Activated CD4-positive, alpha-beta T cell treated with anti-CD3 and anti-CD28 coated beads, Interleukin-2, amount 50 U/mL, for 1 hour (primary cell): ENCODE measurements at places on chromosomes 5 and 9.
A peak's percentile ranks its signal among the peaks of the same experiment; 100 is the strongest.

DNA sequence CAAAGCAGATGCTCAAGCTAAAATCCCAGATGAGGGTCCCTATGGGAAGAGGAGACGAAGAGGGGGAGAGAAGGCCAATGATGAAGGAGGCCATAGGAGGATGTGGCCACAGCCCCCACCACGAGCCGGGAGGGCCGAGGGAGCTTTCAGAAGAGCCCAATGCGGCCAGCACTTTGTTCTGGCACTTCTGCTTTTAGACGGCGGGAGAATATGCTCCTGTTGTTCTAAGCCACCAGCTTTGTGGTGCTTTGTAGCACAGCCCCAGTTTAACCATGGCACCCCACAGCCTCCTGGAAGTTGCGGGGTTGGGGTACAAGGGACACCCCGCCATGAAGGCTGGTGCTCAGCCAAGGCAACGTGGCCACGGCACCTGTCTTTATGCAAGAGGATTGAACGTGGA is 33.4 kb downstream of the LPCAT1 start:
- no peak for DNase-seq

DNA sequence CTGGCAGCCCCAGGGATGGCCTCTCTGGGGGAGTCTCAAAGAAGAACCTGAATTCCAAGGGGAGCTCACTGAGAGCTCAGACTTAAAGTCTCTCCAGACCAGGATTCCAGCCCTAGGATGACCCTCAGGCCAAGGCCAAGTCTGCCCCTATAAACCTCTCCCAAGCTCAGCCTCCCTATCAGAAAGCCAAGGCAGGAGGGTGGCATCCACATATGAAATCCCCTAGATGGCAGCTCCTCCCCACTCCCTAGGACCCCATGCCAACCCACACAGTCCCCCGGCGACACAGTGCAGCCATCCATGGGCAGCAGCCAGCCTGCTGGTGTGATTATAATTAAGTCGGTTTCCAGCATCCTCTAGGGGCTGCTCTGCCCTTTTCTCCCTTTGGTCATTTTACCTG is 269.9 kb downstream of the CDK5RAP2 start:
- no peak for DNase-seq

DNA sequence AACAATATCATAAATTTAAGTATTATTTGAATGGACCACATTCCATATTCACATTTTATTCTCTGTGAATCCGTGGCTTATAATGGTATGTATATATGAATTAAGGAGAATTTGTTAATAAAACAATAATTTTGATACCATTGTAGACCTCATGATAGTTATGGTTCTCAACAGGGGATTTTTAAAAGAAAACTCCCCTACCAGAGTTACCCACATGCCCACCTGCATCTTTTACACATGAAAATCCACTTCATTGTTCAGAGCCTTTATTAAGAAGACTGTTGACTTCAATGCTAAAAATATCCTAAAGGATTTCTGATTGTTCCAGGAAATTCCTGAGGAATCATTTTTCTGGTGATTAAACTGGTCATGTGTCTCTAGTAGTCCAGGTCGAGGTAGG is 557.7 kb upstream of the MEF2C start:
- DNase-seq, result no peak

- DNase-seq, result no peak
These were observed 1.2 kb downstream of the SPRY4 start for GRCh38 chr5:142323480-142324135.

DNA sequence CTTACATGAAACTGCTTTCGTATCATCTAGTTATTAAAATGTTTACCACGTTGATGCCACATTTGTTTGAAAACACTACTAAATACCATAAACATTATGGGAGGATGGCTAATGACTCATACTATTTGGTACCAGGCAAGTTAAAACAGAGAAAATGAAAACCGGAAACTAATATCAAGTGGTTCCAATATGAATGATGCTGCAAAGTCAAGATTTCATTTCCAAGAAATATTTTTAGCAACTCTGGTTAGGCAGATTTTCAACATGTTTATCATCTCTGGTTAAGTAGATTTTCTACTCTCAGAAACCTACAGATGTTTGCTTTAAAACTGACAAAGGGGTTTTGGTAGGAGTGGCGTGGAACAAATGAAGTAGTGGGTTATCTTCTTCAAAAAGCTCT is 4.9 kb upstream of the F2R start:
- DNase-seq, result no peak

GRCh38 chr5:117652958-117653280 is 1078.3 kb upstream of the SEMA6A start:
- no peak for DNase-seq

DNA sequence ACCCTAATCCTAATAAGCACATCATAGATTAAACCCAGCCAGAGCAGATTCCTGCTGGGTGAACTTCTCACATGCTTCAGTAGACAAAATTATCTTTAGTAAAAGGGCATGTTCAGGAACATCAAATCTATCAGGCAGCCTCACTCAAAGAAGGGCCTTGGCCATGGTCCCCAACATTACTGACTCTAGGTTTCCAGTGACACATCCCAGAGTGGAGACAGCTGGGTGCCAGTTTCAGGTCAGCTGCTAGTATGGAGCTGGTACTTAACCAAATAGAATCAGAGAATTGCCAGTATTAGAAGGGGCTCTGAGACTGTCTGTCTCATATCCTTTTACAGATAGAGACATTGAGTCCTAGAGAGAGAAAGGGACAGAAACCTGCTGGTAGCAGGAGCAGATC is 44.1 kb upstream of the GALNT10 start:
- DNase-seq, result no peak

DNA sequence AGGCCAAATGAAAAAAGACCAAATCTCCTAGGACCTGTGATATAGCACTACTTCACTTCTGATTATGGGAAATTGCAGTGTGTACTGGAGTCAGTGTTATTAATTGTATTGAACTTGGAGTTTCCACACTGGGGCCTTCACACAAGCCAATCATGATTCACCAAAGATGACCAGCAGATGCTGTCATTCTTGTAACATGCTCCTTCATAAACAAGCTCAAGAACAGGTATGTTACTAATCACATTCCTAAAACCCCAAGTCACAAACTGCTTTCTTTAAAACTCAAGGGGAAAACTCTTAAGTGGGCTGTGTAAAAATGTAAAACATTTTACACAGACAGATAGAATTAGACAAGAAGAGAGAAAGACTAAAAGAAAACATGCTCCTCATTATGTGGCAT is 5.6 kb downstream of the KLHL3 start:
- no peak for DNase-seq

GRCh38 chr5:75320371-75320770 is 16.6 kb upstream of the HMGCR start:
- DNase-seq, result no peak

DNA sequence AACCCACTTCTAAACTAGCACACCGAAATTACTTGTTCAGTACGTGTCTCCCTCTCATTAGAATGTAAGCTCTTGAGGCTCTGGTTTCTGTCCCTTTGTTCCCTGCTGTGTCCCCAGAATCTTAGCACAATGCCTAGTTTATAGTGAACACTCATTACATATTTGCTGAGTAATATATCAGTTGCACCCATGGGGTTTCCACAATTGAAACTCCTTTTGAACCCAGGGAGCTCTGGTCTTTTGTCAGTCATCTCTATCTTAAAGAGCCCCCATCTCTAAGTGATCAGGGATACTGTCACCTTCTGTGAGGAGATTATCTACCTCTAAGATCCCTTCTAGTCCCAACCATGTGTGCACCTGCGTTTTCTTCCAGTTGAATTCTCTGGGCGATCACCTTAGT is 12.8 kb downstream of the CAMK4 start:
- no peak for DNase-seq

DNA sequence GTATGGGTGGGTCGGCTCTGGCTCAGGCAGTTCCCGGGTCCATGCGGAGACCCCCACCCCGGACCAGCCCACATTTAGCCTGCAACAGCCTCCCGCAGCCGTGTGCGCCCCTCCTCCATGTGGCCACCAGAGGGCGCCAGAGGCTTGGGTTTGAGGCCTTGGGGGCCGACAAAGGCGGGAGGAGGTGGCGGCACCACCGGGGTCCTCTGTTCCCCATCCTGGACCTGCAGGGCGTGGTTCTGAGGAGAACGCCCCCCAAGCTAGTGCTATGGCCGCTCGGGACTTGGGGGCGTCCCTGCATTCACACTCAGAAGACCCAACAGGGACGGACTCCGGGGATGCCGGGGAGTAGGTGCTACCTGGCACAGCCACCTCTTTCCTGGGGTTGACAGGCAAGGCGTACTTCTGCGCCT is 16.5 kb downstream of the ASS1 start:
- peak; percentile 69 for DNase-seq

- no peak for DNase-seq
These were observed 36.3 kb upstream of the PSD2 start for GRCh38 chr5:139759219-139759721.

DNA sequence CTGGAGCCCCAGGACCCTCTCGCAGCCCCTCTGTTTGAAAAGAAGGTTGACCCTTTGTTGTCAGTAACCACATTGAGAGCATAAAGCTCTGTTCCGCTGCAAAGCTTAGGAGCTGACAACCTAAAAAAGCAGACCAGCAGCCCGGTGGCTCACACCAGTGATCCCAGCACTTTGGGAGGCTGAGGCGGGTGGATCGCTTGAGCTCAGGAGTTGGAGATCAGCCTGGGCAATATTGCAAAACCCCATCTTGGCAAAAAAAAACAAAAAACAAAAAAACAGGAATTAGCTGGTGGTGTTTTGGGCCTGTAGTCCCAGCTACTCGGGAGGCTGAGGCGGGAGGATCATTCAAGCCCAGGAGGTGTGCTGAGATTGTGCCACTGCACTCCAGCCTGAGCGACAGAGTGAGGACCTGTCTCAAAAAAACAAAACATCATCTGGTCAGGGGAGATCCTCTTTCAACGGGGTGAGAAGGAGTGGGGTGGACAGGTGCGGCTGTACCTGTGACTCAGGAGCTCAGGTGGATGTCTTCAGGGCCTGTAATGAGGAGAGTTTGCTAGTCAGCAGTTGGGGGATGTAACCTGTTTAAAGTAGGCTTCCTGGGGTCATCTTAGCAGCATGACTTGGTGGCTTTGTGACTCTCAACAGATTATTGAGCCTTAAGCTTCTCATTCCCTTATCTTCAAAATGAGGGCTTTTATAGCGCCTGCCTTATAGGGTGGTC is 694 bp upstream of the REEP2 start:
- DNase-seq, result no peak

GRCh38 chr5:45225571-45226031 is 416.9 kb downstream of the MRPS30 start:
- no peak for DNase-seq

DNA sequence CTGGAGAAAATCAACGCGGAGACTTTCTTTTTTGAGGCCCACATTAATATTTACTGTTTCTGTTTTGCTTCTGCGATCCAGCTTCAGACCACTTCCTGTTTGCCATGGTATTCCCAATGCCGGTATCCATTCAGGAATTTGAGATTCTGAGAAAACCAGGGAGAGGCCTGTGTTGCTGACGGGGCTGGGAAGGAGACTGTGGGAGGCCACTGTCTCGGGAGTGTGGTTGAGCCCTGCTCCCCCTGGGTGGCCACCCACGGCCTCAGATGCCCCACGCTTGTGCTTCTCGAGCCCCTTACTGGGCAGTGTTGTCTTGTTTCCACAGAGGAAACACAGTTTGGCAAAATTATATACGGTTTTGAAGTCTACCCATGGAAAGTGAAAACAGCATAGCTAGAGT is 403.6 kb upstream of the IRX2 start:
- no peak for DNase-seq

GRCh38 chr5:139272471-139273321 is 20.8 kb upstream of the MATR3 start:
- DNase-seq, result no peak
